ENCODE measurements at places on chromosomes 7 and 10.

GRCh38 chr10:966466-967235 lies 21.6 kb upstream of the GTPBP4 start:
- no peak for DNase-seq

DNA sequence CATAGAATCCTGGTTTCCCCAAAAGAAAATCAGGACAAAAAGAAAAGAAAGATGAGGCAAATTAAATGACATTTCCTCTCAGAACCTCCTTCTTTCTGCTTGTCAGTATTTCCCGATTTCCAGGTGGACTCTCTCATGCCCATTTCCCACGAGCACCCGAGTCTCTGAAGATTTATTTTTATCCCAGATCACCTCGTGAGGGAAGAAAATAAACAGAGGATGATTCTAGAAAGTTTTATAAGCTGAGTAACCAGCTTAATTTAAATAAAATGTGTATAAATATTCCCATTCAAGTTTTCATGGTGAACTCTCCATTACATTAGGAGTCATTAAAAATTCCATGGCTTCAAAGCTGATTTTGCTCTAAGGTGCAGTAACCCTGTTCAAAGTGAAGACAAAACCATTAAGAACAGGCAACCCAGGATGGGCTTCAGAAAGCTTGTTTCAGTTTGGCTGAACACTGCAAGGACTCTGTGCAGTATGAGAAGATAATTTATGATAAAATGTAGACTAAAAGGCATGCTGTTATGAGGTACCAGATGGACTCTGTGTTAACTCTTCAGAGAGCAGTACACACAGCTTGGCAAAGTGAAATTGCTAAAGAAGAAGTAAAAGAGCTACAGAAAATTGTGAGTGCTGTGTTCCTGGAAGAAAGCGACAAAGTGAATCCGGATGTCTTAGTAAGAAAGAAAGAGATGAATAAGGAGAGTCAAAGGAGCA lies 521.3 kb upstream of the LRRN3 start:
- no peak for DNase-seq

DNA sequence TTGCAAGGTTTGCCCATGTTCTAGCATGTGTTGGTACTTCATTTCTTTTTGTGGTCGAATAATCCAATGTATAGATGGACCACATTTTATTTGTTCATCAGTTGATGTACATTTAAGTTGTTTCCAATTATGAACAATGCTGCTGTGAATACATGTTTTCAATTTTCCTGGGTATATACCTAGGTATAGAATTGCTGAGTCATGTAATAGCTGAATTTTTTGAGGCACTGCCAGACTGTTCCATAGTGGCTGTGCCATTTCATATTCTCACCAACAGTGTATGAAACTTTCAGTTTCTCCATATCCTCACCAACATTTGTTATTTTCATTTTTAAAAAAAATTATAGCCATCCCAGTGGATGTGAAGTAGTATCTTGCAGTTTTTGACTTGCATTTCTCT lies 90.5 kb downstream of the EZH2 start:
- no peak for DNase-seq

DNA sequence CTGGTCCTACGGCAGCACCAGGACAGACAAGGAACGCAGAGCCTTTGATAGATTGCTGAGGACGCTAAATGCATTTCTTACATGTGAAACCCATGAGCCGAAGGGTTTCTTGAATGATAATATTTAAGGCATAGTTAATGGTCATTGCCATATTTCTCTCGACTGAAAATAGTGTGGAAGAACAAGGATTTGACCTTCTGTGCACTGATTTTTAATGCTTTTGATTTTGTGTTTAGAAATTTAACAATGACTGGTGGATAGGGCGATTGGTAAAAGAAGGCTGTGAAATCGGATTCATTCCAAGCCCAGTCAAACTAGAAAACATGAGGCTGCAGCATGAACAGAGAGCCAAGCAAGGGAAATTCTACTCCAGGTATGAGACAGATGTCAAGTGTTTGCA lies 150.8 kb downstream of the NSUN6 start:
- DNase-seq, result no peak

DNA sequence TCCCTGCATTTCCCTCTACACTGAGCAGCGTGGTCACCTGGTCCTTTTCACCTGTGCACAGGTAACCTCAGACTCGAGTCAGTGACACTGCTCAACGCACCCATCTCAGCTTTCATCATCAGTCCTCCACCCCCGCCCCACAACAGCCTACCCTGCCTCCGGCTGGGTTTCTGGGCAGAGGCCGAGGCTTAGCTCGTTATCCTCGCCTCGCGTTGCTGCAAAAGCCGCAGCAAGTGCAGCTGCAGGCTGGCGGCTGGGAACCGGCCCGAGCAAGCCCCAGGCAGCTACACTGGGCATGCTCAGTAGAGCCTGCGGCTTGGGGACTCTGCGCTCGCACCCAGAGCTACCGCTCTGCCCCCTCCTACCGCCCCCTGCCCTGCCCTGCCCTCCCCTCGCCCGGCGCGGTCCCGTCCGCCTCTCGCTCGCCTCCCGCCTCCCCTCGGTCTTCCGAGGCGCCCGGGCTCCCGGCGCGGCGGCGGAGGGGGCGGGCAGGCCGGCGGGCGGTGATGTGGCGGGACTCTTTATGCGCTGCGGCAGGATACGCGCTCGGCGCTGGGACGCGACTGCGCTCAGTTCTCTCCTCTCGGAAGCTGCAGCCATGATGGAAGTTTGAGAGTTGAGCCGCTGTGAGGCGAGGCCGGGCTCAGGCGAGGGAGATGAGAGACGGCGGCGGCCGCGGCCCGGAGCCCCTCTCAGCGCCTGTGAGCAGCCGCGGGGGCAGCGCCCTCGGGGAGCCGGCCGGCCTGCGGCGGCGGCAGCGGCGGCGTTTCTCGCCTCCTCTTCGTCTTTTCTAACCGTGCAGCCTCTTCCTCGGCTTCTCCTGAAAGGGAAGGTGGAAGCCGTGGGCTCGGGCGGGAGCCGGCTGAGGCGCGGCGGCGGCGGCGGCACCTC lies at the start of the genes KLLN and PTEN:
TSS of gene KLLN (minus strand) at position 481 of the 891 bp plus-strand sequence. CDS start 1,046 bp downstream, outside the sequence.
TSS of gene PTEN (plus strand) at position 573 of the 891 bp plus-strand sequence. CDS start 845 bp downstream, outside the sequence.
- peak; percentile 39 for DNase-seq

DNA sequence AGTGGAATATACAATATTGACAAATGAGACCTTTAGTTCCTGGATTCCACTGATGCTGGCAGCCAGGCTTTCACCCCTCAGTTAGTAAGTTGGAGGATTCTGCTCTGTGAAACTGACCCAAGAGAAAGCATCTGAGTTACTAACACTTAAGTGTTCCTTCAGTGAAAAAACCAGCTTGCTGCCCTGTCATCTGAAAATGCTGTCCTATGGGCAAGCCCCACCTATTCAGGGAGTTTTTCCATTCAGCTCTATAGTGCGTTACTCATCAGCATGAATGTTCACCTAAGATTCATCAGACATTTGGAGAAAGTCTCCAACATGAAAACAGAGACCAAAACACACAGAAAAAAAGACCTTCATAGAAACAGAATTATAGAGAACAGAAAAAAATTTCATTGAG lies 37.9 kb downstream of the PRPF18 start:
- DNase-seq, result no peak

DNA sequence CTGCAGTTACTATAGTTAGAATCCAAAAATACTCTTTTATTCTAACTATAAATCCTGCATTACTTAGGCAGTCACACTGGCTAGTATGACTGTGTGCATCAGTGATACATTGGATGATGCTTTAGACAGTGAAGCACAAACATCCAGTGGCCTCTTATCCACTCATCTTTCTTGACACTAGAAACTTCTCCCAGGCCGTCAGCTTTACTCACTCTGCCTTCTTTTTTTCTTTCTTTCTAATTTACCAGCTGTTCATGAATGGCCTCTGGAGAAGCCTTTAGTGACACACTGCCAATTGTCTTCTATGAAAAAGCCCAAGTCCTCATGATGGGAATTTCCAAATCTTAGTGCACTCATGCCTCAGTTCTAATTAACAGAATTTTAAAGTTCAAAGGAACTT lies 26.2 kb upstream of the C10orf90 start:
- no peak for DNase-seq

DNA sequence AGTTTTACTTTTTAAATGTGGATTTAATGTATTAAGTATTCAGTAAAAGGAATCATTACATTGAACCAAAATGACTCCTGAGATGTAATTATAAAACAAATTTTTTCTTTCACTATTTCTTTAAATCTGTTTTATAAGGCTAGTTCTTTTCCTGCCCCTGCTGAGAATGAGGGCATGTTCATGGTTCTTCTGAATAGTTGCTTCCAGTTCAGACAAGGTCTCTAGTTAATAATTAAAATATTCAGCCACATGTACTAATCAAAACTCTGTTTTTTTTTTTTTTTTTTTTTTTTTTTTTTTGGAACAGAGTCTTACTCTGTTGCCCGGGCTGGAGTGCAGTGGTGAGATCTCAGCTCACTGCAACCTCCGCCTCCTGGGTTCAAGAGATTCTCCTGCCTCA lies 321.2 kb downstream of the DNAJB9 start:
- DNase-seq, result no peak

DNA sequence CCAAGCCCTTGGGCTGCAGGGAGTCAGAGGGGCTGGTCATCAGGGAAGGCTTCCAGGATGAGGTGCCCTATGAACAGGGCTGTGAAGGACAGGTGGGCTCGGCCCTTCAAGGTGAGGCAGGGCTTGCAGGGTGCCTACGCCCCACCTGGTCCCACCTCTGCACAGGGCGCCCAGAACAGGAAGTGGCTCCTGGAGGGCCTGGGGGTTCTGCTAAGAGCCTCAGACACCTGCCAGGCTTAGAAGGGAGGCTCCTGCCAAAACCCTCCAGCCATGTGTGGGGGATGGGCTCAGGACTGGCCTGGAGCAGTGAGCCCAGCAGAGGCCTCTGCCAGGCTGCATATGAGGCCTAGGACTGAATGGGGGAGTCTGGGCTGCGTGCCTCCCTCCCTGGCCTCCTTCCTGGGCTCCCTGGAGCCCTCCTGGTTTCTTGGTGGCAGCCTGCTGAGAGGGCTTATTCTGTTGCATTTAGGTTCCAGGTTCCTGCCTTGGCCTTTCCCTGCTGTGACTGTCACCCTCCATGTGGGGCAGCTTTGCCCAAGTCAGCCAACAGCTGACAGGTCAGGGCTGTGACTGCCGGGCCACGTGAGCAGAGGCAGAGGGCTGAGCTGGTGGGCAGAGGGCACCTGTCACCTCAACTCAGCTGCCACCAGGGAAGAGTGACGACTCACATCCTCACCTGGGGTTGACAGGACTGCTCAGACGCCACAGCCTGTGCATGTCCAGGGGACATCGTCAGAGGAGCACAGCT lies 45.2 kb upstream of the MSMB start:
- DNase-seq, result no peak

DNA sequence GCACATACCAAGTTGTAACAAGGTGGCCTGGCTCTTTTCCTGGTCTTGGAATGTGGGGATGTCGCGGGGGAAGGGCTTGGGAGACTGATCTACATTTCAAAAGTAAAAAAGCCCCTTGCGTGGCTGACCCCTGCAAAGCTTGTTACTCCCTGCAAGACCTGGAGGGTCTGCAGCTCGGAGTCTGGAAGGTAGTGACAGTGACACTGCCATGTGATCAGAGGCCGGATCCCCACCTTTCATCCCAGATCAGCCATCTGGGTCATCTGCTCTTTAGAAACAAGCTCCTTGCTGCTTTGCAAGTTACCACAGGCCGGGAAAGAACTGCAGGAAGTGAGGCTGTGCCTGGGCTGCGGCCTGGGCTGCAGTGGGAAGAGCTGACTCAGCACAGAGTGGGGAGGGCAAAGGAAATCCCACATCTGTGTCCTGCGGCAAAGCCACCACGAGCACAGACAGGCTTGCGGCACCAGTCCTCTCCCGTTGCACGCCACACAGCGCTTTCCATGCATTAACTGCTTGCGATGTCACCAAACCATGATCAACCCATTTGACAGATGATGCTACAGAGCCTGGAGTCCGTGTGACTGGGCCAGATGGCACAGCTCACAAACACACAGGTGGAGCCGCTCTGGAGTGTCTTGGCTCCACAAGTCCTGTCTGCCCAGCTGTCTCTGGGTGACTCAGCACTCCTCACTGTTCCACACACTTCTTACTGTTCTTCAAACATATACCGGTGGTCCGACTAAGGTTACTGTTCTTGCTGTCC lies 97.7 kb downstream of the SH3PXD2A start:
- DNase-seq, result no peak

GRCh38 chr7:110010359-110010758 lies 1080.6 kb upstream of the LRRN3 start:
- no peak for DNase-seq

DNA sequence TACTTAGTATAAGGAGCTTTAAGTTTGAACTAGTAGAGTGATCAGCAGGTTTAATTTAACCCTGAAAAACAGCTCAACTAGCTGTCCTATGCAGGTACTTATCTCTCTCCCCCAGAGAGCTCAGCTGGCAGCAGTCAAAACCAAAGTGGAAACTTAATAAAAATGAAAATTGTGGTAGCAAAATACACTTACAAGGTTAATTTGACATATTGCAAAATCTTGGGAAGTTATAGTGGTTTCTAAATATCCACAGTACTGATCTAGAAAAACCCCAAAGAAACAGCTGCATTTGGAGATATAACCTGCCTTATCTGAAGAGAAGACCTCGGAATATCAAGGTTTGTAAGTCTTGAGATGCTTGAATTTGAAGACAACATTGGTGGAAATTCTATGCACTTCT lies 269.2 kb downstream of the RNLS start:
- no peak for DNase-seq

GRCh38 chr7:226281-226895 lies 34.0 kb downstream of the FAM20C start:
- DNase-seq, result no peak

- no peak for DNase-seq
Observed at GRCh38 chr10:97713339-97713825, at the start of gene MARVELD1. MARVELD1 (plus strand) TSS chr10:97713730; CDS start chr10:97713877, 147 bp downstream.

- no peak for DNase-seq
Observed at GRCh38 chr7:82305347-82306005, 138.1 kb downstream of the CACNA2D1 start.

DNA sequence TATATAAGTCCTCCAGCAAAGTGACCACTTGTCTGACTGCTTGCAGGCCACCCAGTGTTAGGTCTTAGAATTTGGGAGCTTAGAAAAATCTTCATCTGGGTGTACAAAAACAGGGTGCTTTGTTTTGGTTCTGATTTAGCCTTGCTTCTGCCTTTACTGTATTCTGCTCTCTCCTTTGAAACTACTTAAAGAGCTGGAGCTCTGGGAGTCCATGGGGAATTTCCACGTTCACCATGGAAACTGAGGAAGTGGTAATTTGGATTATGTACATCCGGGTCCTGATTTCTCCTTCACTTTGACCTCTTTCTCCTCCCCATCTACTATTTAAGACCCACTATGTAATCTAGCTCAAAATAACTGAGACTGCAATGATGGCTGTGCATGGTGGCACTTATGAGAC lies 103.0 kb downstream of the JAZF1 start:
- DNase-seq, result no peak

DNA sequence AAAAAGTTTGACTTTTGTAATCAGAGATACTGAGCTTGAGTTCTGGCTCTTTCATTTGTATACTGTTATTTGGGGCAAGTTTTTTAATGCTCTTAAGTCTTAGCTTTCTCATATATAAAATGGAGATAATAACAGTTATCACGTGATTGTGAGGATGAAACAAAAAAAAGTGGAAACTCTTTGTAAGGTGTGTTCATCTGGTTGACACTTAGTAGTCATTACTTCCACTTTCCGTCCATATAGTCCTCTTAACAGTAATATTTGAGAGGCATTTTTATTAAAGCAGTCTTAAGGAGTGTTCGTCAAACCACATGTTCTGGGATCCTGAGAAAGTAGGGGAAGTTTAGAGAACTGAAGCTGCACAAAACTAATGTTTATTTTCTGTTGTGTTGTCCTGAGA lies 65.6 kb downstream of the PTEN start:
- DNase-seq, result no peak

All from stimulated activated CD4-positive, alpha-beta T cell treated with anti-CD3 and anti-CD28 coated beads, Interleukin-1b, Interleukin-23, amount 100 ng/mL, for 1 hour (primary cell).